ENCODE measurements at places on chromosomes 2 and 18.

DNA sequence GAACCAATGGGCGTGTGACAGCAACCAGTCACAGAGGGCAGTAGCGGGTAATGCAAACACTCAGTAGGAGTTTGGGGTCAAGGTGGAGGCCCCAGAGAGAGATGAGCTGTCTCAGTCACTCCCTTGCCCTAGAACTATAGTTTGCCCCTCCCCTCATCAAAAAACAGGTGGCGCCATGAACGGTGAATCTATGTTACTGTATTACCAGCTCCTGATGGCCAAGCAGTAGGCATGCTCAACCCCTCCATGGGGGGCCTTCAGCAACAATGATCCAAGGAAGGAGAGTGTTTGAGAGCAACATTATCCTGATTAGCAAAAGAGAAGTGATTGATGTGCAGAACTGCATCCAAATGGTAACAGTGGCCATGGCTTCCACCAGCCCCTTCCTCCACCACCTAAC is 30.4 kb downstream of the TRABD2A start:
- no peak for DNase-seq

GRCh38 chr2:1448009-1448408 is 34.7 kb downstream of the TPO start:
- DNase-seq: no peak

- DNase-seq: peak; percentile 30
Measured at GRCh38 chr2:45935791-45936622, 284.5 kb downstream of the PRKCE start.

DNA sequence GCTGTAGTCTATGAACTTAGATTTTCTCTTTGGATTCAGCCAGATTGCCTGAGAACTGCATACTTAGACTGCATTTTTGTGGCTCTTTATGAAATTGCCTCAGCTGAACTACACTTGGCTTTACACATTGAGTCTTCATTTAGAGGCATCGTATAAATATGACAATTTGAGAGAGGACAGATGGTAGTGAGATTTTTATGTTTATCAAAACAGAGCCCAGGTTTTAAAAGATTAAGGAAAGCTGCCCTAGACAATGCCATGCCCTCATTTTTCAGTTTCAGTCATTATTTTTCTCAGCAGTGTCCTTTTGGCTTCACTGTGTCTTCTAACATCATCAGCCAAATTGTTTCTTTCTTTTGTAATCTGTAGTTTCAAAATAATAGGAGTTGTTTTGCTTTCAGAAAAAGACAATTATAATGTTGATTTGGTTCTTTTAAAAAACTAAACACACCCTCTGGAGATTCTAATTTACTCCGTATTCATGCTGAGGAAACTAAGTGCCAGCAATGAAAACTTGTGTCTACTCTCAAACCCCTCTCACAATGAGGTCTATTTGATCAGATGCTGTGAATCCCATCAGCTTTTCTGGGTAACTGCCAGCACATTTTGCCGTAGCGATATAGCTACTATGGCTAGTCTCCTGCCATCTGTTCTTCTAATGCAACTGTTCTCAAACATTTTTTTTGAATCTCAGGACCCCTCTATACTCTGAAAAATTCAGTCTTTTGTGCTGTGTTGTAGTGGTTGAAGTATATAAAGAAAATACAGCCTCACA is 46.2 kb downstream of the TWSG1 start:
- DNase-seq: no peak

DNA sequence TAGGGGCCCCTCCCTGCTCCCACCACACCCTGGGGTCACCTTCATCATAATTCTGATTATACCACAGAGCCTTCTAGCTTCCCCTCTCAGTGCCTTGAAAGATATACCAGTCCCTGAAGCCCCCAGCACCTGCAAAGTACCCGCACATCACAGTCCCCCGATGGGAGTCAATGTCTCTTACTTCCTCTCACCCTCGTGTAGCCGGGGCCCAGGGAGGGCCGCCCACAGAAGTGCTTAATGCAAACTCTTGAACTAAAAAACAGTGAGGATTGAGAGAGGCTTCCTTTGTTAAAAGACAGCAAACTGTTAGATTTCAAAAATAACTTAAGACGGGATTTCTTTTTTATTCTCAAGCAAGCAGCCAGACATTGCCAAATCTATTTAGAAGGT is 76.5 kb downstream of the SFXN5 start:
- no peak for DNase-seq

DNA sequence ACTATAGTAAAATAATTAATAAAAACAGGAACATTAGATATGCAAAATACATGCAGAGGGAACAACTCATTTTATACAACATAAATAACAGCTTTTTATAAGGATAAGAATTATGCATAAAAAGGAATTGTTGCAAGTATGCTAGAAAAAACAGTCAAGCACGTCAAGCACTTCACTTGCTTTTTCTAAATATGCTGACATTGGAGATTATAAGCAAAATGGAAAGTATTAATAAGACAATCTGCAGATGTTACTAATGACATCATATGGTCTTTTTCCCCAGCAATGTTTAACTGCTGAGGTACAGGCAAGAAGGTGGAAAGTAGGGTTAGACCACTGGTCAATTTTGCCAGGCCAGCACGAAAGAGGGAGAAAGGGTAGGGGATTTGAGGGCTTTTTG is 111.7 kb downstream of the HIBCH start:
- DNase-seq: no peak

- DNase-seq: no peak
Measured at GRCh38 chr2:113119111-113119510, 8.3 kb upstream of the IL1RN start.

DNA sequence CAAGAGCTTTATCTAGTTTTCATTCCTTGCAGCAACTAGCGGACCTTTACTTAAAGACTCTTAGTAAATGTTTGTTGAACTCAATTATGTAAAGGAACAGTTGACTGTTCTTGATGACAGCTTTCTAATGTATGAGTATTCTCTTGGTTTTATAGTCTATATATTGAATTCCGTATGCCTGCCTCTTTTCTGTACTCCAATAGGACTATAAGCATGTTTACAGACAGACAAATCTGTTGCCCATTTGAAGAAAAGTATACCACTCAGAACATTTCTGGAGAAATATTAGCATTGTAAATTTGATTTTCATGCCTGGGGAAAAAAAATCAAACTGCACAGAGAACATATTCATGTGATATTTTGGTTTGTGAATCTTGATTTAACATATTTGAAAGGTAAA is 109.5 kb downstream of the LRRTM1 start:
- DNase-seq: no peak

GRCh38 chr2:209334188-209335017 is 89.4 kb upstream of the MAP2 start:
- no peak for DNase-seq

DNA sequence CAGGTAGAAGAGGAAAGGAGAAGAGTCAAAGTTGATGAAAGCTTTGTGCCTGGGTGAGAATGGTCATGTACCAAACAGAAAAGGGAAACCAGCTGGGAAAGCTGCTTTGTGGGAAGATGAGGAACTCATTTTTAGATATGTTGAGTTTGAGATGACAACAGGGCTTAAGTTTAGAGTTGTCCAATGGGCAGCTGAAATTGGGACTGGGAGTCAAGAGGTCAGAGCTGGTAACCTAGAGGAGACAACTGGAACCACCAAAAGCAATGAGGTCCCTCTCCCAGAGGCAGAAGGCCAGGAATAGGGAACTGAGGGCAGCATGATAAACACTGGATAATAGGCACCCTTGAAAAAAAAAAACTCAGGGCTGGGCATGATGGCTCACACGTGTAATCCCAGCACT is 48.8 kb downstream of the SLC4A1AP start:
- no peak for DNase-seq

DNA sequence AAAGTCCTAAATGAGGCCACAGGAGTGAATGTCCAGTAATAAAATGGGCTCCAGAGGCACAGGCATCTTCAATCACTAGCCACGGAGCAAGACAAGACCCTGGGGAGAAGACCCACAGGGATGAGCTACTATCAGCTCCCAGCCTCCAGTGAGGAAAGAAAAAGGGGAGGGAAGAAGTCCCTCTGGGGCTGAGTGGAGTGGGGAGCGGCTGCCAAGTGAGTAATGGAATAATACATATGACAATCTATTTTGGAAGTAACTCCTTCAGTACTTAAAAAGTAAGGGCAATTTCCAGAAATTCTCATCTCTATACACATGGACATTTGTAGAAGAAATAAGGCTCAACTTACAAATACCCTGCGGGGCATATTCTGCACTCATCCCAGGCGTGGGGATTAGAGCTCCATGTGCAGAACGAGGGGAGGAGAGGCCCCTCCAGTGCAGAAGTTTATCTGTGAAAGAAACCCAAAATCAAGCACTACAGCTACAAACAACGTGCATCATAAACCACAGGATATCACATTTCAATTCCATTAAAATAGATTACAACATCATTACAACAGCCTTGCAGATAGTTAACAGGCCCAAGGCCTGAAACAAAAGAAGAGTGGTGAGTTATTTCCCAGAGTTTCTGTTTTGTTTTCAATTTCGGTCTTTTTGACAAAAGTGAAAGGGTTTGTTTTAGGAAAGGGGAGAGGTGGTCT is 84.9 kb downstream of the BCL11A start:
- no peak for DNase-seq

DNA sequence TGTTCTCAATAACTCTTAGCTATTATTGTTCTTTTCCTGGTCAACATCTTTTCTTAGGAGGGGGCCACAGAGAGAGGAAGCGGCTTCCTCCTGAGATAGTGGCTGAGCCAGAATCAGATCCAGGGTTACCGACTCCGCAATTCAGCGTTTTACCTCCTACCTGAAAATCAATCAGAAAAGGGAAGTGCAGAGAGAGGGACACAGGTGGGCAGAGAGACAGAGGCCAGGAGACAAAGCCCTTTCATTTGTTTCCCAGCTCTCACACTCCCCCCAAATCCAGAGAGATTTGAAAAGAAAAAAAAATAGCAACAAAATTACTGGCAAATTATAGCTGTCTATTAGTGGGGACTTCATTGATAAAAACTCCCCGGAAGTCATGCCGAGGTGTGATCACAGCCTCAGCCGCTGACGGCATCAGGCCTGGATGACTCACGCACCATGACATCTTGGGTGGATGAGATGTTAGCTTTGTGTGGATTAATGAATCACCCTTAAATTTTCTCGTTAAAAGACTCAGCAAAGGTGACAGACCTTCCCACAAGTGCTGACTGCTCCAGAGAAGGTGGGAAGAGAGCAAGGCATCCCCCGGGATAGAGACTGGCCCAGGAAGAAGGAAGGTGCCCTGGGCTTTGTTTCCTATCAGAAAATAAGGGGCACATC is 120.7 kb downstream of the LOXHD1 start:
- DNase-seq: no peak

- no peak for DNase-seq
Measured at GRCh38 chr18:8721094-8721669, 15.8 kb downstream of the MTCL1 start.

DNA sequence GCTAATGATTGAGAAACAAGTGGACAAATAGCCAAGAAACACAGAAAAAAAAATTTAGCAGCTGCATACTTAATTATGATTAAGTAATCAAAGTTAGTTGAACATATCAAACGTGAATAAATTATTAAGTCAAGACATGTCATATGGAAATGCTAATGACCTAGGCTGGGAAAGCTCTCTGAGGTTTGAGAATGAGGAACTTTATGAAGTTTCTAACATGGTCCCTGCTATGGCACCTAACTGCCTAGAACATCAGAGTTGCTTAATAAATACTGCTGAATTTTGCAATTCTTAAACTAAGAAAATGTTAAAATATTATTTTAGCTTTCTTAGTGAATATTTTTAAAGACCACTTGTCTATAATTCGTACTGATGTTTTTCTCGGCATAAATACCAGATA is 99.8 kb downstream of the AFF3 start:
- no peak for DNase-seq

GRCh38 chr18:63783394-63783793 is 8.2 kb downstream of the SERPINB7 start:
- DNase-seq: no peak

- no peak for DNase-seq
Measured at GRCh38 chr2:54613794-54614257, 109.6 kb upstream of the EML6 start.

DNA sequence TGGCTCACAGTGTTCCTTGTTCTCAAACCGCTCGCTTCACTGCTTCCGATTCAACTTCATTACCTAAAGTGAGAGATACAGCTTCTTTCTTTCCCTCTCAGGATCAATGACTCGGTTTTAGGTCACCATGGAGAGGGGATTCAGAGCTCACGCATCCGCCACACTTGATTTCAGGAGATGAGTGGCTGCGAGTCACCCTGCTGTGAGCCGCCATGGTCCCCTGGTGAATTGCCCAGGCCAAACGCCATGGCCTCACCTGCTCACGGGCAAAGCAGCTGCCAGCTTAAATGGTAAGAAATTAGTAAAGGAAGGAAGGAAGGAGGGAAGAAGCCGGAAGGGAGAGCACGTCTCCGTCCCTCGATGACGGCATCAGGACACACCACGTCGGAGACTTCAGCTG is 60.5 kb downstream of the ADNP2 start:
- no peak for DNase-seq

DNA sequence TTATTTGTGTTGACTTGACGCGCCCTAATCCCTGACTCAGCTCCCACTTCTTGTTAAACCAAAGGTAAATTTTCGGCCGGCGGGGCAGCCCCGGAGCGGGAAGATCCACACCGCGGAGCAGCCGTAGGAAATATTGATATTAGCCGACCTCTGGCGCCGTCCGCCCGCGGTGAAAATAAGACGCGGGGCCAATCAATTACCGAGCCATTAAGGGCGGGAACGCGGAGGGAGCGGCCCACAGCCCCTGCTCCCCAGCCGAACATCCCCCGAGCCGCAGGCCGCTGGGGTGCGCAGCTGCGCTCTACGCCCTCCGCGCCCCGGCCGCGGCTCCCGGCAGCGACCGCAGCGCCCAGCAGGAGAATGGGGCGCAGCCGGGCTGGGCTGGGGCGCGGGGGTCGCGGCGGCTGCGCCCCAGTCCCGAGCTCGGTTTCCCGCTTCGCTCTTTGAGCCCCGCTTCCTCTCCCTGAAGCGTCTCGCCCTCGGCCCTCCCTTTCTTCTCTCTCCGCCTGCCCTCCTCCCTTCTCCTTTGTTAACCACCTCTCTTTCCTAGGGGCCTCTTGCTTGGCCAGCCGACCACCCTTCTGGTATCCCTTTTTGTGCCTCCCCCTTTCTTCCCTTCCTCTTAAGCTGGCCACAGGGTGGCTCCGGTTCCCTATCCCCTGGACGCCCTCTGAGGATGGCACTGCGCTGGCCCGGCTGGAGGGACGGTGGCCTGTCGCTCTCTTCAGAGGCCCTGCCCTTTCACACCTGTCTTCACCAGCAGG is 40.9 kb downstream of the CELF4 start:
- DNase-seq: no peak
